ENCODE measurements at places on chromosomes 5 and 9.

- no peak for DNase-seq
These were observed 28.7 kb downstream of the TGFBI start for GRCh38 chr5:136057401-136058038.

DNA sequence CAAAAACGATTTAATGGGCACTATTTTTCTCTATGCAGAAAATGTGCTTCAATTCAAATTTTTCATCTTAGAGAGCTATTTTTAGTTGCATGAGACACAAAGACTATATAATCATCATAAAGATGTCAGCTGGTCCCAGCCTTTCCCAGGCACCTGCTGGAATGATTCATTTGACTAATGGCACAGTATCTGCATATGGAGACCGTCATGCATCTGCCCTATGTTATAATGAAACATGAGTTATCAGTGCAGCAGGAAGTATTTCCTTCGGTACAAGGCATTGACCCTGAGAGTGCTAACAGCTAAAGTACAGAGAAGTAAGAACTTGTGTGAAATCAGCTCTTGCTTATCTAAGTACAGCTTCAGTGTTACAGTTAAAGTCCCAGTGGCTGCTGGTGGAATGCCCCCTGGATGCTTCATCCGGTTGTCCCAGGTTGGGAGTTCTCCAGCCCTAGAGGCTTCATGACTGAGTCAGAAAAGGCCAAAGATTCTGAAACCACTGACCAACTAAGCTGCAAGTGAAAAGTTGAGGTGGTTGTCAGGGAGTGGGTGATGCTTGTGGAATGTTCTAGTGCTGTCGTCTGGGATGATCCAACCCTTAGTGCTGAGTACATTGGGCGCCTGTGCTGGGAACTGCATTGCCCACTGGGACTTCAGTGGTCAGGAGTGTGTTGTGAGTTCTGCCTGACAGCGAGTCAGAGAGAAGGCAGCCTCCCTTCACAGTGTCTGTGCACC, 57.2 kb downstream of the MTRR start:
- DNase-seq, result no peak

DNA sequence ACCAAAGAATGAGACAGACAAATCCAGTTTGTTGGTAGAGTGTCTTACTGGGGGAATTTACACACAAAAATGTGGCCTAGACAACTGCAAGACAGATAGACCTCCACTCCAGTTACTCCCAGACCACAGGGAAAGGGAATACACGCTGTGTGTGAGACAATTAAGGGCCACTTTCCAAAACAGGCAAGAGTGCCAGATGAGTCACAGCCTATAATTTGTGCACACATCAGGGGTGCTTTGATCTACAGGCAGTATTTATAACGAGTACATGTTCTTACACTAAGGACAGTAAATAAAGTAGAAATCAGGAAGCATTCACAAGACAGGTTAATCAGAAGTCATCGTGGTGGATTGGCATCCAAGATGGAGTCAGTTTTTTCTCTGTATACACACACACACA, 114.8 kb downstream of the ZNF622 start:
- DNase-seq, result no peak

DNA sequence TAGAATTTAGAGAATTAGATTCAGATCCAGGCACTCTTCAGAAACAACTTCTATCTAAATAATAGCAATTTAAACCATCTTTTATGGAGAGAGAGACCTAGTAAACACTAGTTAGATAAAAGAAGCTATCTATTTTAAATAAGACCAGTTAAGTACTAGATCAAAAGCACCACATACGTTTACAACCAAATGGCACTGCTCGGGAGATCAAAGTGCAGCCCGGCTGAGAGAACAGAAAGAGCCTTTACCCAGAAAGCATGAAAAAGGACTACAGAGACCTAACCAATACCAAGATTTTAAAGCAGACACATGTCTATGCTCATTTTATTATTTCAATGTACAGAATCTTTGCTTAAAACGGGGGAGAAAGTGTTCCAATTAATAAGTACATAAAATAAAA, 30.8 kb downstream of the LIX1 start:
- DNase-seq, result no peak

- DNase-seq, result no peak
These were observed 9.6 kb upstream of the AKNA start for GRCh38 chr9:114397219-114397847.

GRCh38 chr5:61311056-61311610, 20.9 kb upstream of the ZSWIM6 start:
- no peak for DNase-seq

GRCh38 chr9:5622016-5622415, 6.9 kb upstream of the RIC1 start:
- DNase-seq, result no peak

DNA sequence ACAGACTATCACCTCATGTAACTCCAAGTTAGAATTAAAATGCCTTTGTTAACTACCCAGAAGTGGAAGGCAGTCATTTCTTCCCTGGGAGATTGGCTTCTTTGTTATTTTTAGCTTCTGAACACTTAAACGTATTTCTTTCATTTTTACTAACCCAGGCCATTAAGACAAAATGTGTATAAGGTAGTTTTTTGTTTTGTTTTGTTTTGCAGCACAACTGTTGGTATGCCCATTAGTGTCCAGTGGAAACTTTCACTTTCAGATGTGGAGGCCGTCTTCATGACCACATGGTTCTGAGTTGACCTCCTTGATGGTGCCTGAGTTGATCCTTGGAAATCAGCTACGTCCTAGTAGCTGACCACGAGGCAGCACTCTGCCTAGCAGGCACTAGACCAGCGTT, 264.6 kb upstream of the ZNF608 start:
- DNase-seq, result no peak

GRCh38 chr5:133278317-133278716, 226.5 kb downstream of the HSPA4 start:
- DNase-seq, result no peak

DNA sequence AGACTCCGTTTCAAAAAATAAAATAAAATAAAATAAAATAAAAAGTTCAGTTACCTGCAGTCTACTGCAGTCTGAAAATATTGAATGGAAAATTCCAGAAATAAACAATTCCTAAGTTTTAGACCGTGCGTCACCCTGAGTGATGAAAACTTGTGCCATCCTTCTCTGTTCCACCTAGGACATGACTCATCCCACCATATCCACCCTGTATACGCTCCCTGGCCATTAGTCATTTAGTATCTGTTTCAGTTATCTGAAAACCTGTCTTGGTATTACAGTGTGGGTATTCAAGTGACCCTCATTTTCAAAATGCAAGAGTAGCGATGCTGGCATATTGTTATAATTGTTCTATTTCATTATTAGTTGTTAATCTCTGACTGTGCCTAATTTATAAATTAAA, 51.8 kb upstream of the TEX48 start:
- DNase-seq, result no peak

GRCh38 chr5:54323495-54323894, 13.1 kb upstream of the ARL15 start:
- DNase-seq, result no peak

DNA sequence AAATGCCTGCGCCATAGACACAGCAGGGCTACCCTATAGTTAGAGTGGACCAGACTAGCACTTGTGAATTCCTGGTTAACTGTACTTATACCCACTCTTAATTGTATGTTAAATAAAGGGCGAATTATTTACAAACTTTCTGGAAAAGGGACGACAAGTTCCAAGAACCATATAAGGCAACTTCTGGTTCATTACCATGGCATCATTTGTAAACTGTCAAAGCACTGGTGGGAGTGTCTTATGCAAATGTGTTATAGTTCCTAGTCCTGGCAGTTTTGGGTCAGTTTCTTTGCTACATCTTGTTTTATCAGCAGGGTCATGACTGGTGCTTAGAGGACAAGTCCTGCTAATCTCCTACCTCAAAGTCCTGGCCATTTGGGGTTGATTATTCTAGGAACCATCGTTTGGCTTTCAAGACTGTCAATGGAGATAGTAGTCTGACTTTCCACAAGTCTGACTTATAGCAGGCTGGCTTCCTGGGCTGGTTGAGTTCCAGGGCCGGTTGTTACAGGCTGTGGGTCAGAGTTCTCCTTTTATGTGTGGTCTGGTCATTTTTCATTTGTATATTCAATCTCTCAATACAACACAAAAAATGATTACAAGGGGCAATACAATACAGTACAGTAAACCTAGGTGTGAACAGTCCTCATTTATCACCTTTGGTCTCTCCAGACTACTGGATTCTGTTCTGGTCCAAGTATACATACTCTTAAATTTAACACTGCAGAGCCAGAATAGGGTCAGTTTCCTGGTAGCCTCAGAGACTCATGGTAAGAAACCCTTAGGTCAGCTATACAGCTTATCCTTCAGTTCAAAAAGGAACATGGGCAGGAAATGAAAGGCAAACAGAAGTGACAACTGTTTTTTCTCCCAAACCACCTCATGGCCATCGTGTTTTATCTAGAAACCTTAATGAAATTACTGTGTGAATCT, 8.3 kb upstream of the CFAP95 start:
- no peak for DNase-seq

DNA sequence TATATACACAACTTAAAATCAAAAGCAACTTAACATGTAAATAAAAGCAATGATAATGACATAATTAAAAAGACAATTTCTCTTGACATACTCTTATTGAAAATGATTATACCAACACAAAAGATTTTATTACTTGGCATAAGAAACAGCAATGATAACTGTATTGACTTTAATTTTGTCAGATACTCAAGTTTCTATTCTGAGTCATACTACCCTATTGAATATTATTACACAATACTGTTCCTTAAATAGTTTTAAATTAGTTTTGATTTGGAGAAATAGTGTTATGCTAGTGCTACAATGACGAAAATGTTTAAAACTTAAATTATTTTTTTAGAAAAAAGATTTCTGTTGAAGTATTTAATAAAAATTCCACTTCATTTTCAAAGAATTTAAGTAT, 1319.3 kb upstream of the C9orf72 start:
- no peak for DNase-seq

GRCh38 chr5:6545770-6546690, 86.8 kb downstream of the NSUN2 start:
- DNase-seq, result no peak

DNA sequence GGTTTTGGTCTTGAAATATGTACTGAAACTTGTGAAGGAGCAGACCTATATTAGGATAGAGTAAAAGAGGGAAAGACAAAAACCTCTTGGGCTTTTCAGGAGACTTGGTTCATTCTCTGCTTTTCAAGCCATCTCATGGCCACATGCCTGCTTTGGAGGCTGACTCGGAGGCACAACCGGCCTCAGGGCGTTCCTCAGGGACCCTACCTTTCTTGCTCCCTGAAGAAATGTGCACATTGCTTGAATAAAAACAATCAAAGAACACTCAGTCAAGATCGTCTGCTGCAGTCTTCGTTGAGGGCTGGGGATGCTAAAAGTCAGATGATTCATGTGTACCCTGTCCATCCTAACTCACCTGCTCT, 994 bp downstream of the IRGM start:
- DNase-seq, result no peak

- DNase-seq, result no peak
These were observed 7.7 kb upstream of the ADRA1B start for GRCh38 chr5:159908591-159908940.

GRCh38 chr9:11356067-11356466, 743.3 kb upstream of the PTPRD start:
- no peak for DNase-seq

DNA sequence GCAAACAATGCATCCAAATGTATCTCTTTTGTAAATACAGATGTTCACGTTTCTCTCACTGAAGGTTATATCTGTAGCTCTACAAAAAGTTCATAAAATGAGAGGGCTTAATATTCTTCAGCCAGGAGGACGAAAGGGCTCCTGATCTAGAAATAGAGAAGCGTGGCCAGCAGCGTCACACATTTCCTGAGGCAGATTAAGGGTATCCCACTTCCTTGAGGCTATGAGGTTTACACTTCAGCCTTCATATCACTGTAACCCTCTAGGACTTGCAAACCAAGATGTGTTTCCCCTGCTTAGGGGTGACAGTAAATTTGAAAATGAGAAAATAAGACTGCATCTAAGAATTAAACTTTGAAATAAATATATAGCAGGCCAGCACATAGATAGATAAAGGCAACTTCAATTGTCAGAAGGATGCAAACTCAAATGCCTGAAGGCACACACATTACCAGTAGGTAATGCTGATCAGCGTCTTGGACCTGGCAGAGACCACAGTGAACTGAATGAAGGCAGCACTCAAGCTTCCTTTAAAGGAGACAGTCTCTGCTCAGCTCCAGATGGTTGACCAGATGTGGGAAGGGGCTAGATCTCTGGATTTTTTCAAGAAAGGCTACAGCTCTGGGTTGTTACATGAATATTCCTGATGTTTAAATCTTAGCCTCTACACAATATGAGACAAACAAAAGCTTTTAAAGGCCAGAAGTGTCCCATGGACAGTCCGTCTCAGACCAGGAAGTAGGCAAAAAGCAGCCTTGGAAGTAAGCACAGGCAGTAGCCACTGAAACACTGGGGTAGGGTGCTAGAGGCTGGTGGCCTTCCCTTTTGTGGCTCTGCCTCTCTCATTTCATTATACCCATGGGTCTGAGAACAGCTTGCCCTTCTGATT, 197.7 kb downstream of the MCTP1 start:
- no peak for DNase-seq

DNA sequence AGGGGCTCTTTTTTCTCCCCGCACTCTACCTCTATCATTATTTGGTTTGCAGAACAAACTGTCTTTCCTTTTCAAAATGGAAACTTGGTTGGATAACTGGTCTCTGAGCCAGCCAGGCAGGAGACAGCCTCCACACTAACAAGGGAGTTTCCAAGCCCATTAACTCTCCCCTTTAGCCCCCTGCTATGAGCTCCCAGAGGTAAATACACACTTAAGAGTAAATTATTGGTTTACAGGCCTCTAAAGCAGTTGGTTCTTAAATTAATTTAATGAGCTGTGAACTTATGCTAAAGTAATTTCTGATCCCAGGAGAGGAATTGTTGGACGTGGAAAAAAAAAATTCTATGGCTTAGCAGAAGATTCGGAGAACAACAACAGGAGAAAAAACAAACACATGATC, 30.3 kb downstream of the EPB41L4A start:
- DNase-seq, result no peak

DNA sequence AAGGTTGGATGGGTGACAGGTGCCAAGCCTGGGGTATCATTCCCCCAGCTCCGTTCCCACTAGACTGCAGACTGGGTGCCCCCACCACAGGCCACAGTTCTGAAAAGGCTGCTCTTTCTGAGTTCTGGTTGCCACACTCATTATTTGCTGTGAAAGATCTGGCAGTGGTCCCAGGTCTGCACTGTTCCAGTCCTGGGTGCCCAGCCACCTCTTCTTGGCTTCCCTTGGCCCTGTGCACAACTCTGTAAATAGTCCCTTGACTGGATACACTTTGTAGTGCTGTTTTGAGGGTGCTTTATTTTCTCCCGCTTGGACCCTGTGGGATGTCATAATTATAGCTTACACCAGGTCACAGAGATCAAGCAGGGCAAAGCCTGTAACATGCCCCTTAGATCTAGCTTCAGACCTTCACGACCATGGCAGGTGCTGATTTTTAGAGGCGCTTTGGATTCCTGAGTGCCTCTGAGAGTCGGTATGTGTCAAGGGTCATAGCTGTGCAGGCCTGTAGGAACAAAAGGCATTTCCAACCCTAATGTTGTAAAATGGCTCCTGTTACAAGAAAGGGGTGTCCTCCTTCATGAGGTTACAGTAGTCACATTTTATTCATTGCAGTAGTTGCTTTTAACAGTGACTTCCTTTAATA, 344.9 kb downstream of the ICE1 start:
- DNase-seq, result no peak
